ENCODE measurements at places on chromosomes 2 and 18.

GRCh38 chr2:172213116-172213860 lies 110.6 kb upstream of the DLX2 start:
- no peak for DNase-seq

DNA sequence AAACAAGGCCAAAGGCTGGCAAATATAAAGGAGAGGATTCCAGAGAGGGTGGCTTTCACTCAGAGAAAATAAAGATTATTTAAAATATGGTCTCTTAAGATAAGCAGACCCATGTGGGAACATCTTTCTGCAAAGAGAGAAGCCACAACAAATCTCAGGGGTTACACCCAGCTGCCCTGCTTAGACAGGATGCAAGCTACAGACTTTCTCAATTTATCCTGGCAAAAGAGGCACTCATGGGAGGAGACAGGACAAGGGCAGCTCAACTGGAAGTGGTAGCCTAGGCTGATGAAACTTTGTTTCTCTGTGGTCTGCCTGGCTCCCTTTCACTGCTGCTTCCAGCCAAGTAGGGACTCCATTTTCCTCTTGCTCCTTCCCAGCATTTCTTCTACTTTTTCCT lies 25.9 kb upstream of the SULT1C4 start:
- DNase-seq = no peak

GRCh38 chr18:64245126-64245861 lies 96.4 kb upstream of the LINC00305 start:
- no peak for DNase-seq

GRCh38 chr2:98445177-98445682 lies 572 bp downstream of the INPP4A start:
- no peak for DNase-seq

DNA sequence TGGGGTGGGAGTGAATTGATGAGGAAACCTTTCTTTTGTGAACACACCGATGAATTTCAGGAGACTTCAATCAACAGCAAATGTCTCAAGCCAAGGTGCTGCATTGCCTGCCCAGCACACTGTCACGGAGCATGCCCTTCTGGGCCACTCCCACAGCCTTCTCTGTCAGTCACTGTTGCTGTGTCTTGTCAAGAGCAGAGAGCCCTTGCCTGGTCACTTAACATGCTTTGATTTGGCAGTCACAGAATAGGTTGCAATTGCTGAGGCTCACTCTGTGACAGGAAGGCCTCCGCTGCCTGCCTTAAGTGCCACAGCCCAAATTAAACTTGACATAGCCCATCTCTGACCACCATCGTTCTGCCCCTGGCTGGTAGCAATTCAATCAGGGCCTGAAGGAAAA lies 225.4 kb downstream of the PID1 start:
- DNase-seq = no peak

Data from omental fat pad (tissue), 4 donors.